Stimulated activated CD4-positive, alpha-beta T cell treated with anti-CD3 and anti-CD28 coated beads, Interleukin-2, amount 100 ng/mL, for 4 hours (primary cell): ENCODE measurements at places on chromosomes 3 and 15.

GRCh38 chr3:136818191-136818768, 646 bp upstream of the SLC35G2 start:
- DNase-seq = peak; percentile 23

- no peak for DNase-seq
These were observed 1.3 kb downstream of the ACAP2 start for GRCh38 chr3:195441476-195441991.

- DNase-seq = no peak
These were observed 326.6 kb upstream of the TPM1 start for GRCh38 chr15:62715946-62716345.

DNA sequence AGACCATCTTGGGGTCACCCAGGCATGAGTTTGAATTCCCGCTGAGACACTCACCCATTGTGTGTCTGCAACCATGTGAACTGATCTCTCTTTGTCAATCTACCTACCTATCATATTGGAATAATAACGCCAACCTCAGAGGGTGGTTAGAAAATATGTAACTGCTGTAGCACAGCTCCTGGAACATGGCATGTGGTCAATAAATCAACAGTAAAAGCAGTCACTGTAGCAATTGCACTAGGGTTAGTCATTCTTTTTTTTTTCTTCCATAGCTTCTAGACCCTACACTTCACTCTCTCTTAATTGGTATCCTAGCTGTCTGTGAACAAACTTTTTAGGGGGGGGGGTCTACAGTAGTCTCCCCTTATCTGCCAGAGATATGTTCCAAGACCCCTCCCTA, 64.2 kb upstream of the SLCO2A1 start:
- no peak for DNase-seq

- DNase-seq = no peak
These were observed 756.7 kb downstream of the NR2F2 start for GRCh38 chr15:97087006-97087741.

GRCh38 chr3:4077950-4078349, 225.2 kb upstream of the SETMAR start:
- DNase-seq = no peak

DNA sequence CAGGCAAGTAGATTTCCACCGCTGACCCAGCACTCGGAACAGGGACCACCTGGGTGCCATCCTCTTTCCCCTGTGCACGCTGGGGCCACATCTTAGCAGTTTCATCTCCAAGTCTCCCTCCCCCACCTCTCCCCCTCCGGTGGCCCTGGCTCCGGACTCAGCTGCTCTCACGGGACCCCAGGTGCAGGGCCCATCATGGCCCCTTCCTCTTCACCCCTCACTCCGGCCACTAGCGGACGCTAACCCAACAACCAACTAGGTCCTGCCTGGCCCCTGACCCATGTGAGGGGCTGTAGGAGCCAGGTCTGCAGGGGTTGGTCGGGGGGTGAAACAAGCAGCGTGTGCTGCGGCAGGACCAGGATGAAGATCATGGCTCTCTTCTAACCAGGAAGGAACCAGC, 31.3 kb upstream of the IQSEC1 start:
- no peak for DNase-seq

GRCh38 chr3:133361011-133361410, 38.8 kb upstream of the BFSP2 start:
- DNase-seq = no peak
